A549 (cell line): ENCODE measurements at places on chromosomes 3 and 15. TPM values are rescaled to one million over a fixed set of nuclear protein-coding genes. Genes with fewer than 3 reads are reported as not detected.

PPM1M gene
- polyA plus RNA-seq, result 5.8 to 8.0 TPM (median 5.9 TPM) in 3 replicates

SAMMSON gene
- polyA plus RNA-seq, result not detected in 3 replicates

TM6SF1 gene
- 0.08 to 0.12 TPM in 2 of 3 replicates, not detected in the other for polyA plus RNA-seq

CD276 gene
- polyA plus RNA-seq, result 23.6 to 31.0 TPM (median 30.3 TPM) in 3 replicates

MCF2L2 gene
- 0.03 to 0.04 TPM in 2 of 3 replicates, not detected in the other for polyA plus RNA-seq

CHRM5 gene
- not detected in 3 replicates for polyA plus RNA-seq

ADAMTS7 gene
- 2.7 to 3.2 TPM (median 2.9 TPM) in 3 replicates for polyA plus RNA-seq

DNA sequence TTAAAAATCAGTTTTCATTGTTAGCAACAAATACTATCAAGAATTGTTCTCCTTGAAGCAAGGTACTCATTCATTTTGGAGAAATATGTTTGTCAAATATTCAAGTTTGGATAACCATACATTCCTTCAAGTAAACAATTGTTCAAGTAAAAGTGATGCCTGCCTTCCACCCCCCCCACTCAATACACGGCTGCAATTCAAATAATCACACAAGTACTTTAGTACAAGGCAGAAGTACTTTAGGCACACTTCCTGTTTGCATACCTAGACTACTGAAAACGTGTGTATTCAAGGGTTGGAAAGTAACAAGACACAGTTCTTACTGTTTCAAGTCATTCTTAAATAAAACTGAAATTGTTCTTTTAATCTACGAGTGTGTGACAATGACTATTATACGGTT is 45.4 kb downstream of the TJP1 start:
- no peak for DNase-seq

DNA sequence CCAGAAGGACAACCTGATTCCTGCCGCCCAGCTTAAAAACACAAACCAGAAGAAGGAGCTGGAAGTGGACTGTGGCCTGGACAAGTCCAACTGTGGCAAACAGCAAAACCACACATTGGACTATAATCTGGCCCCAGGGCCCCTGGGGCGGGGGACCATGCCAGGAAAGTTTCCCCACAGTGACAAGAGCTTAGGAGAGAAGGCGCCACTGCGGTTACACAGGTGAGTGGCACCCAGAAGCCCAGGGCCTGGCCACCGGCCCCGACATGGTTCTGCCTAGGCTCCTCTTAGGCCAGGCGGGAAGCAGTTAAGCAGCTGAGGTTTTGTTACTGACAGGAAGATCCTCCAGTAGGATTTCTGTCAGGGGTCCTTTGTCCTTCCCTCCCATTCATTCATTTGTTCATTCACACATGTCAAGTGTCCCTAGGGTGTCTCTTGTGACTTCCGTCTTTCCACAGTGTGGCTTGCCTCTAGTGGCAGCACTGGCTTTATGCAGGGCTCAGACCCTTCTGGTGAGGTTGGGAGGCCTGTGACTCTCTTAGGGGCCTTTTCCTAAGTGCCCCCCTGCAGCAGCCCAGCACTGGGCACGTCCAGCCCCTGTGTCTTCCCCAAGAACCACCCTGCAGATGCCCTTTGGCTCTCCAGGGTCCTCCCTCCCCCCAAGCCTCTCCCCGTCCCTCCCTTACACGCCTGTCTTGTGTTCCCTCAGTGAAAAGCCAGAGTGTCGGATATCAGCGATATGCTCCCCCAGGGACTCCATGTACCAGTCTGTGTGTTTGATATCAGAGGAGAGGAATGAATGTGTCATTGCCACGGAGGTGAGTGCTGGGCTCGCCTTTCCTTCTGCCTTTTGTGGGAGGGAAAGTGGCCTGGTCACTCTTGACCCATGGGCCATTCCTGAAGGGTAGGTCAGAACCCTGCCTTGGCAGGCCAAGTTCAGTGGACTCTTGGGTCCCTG is 7.8 kb downstream of the DLL4 start:
- no peak for DNase-seq

DNA sequence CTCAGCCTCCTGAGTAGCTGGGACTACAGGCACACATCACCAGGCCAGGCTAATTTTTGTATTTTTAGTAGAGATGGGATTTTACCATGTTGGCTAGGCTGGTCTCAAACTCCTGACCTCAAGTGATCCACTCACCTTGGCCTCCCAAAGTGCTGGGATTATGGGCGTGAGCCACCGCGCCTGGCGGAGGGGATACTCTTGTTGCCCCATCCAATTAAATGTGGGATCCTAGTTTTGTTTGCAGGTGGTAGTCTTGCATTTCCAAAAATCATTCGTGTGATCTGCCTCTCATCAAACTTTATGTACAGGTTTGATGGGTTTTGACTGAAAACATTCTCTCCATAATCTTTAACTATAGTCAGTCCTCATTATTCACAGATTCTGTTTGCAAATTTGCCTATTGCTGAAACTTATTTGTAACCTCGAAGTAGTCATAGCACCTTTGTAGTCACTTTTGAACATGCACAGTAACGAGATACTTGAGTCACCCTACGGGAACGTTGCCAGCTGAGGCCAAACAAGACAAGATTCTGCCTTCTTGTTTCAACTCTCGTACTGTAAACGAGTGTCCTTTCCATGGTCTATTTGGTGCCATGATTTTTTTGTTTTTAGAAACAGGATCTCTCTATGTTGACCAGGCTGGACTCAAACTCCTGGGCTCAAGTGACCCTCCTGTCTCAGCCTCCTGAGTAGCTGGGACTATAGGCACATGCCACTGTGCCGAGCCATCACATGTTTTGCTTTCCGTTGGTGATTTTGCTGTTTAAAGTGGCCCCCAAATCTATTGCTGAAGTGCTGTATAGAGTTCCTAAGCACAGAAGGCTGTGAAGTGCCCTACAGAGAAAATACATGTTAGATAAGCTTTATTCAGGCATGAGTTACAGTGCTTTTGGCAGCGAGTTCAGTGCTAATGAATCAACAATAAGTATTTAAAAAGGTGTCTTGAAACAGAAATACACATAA is 8.1 kb upstream of the MAPK6 start:
- no peak for DNase-seq

DNA sequence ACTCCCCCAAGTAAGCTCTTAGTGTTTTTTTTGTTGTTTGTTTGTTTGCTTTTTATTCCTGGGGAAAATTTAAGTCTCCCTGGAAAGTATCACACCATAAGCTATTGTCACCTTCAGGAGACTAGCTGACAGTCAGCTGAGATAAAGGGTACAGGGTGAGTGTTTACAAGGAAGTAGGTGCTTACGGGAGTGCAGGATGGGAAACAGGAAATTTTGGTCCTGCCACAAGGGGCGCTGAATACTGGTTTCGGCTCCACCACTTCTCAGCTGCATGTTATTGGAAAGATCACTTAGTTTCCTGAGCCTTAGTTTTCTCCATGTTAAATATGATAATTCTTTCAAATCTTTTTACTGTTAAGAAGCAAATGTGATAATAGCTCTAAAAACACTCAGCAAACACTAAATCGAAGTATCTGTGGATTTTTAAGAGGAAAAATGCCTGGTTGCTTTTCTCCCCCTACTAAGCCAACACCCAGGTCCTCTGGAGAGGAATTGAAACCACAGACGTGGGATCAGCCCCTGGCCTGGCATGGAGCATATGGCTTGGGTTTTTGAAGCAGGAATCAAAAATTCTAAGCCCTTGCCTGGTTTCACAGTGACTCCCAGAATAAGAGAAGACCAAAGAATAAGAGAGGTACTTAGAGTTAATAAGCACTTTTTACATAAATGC is 90.7 kb downstream of the SCN11A start:
- DNase-seq, result peak; percentile 72

DNA sequence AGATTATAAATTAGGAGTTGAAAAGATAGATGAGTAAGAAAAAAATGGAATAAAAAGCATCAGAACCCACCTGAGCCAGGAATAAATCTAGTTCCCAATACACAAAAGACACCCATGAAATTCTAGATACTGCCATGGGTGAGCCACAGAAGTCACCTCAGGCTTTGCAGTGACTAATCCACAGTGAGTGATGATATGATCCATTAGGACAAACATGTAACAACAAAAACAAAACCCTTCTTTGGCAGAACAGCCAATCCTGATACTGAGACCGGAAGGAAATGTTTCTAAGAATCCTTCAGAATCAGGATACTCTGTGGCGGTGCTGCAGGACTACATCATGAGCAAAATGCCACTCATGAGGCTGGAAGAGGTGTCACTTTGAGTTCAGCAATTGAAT is 15.0 kb upstream of the MINDY4B start:
- no peak for DNase-seq

GRCh38 chr3:73086071-73086494 is 24.6 kb downstream of the EBLN2 start:
- DNase-seq, result peak; percentile 28

DNA sequence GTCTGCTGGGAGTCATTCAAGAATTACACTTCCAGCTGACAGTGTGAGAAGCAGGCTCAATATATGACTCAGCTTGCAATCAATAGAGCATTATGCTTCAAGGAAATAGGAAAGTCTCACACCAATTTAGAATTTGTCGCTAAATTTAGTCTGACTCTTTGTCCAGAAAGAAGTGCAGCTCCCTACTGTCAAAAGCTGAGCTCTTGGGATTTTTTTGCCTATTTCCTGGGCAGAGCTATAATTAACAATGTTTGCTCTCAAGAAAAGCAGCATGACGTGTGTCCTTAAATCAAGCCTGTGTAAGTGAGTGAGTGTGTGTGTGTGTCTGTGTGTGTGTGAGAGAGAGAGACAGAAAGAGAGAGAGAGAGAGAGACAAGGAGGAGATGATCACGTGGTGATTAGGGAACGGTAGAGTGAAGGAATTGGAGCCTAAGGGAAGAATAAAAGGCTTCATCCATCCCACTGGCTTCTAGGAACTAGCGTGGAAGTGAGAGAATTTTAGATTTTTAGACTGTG is 16.4 kb upstream of the SLC35G2 start:
- no peak for DNase-seq

- no peak for DNase-seq
Measured at GRCh38 chr15:76006136-76006778, 6.0 kb downstream of the NRG4 start.

DNA sequence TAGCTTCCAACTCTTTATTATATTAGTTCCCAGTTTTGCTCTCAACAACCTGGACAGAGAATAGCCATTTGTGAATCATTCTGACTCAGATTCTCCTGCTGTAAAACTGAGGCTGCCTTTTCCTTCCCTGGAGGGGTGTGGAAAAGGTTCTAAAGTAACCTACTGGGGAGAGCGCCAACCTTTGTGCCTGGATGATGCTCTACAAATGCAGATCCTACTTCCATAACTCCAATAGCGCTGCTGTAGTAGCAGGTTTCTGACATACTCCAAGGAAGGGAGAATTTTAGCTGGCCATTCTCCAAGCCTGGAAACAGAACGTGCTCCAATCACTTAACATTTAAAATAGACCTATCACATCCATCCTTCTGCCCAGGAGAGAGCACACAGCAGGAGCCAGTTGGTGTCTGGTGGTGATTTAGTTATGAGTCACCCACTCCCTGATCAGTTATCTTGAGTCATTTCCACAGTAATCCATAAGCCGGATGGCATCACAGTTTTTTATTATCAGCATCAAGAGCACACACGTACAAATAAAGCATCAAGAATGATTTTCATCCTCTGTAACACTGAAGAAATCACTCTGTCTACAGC is 38.3 kb downstream of the MYH15 start:
- DNase-seq, result peak; percentile 53
